ENCODE measurements at places on chromosomes 16 and 17. TPM values are rescaled to one million over a fixed set of nuclear protein-coding genes. Genes with fewer than 3 reads are reported as not detected.
A peak's percentile ranks its signal among the peaks of the same experiment; 100 is the strongest.

Gene RAB11FIP4
- 0.47 TPM for total RNA-seq

Gene KRT28
- total RNA-seq: not detected

Gene KRT12
- not detected for total RNA-seq

Gene SLC2A4
- total RNA-seq: 114 TPM

Gene FBXW10
- total RNA-seq: not detected

Gene IL17C
- total RNA-seq: not detected

Gene LRRC75A
- 4.0 TPM for total RNA-seq

Gene MYL4
- not detected for total RNA-seq

Gene SLFN13
- 6.3 TPM for total RNA-seq

DNA sequence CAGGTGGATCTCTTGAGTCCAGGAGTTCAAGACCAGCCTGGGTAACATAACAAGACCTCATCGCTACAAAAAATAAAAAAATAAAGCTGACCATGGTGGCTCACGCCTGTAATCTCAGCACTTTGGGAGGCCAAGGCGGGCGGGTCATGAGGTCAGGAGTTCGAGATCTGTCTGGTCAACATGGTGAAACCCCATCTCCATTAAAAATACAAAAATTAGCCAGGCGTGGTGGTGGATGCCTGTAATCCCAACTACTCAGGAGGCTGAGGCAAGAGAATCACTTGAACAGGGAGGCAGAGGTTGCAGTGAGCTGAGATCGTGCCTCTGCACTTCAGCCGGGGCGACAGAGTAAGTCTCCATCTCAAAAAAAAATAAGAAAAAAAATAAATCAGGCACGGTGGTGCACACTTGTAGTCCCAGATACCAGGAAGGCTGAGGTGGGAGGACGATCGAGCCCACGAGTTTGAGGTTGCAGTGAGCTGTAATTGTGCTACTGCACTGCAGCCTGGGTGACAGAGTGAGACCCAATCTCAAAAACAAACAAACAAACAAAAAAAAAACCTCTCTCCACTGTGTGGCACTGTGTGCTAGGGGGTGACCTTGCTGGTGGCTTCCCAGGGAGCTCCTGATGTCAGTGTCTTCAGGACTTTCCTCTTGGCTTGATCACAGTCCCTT, 19.8 kb upstream of the MAPK3 start:
- ATAC-seq: no peak

DNA sequence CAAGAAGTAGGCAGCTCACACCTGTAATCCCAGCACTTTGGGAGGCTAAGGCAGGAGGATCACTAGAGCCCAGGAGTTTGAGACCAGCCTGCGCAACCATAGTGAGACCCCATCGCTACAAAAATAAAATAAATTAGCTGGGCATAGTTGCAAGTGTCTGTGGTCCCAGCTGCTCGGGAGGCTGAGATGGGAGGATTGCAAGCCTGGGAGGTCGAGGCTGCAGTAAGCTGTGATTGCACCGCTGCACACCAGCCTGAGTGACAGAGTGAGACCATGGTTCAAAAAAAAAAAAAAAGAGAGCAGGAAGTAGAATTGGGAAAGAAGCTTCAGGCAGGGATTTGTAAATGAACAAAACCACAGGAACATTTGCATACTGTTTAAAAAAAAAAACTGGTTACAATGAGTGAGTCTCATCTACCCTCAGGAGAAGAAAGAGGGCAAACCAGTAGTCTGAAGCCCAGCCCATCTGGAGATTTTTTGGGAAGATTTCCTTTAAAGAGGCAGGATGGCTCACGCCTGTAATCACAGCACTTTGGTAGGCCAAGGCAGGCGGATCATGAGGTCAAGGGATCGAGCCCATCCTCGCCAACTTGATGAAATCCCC, 7.9 kb downstream of the MPV17L start:
- ATAC-seq: no peak

GRCh38 chr16:1002399-1003166, 21.0 kb downstream of the SOX8 start:
- ATAC-seq: peak; percentile 57

GRCh38 chr16:522320-523096, 5.0 kb upstream of the CAPN15 start:
- no peak for ATAC-seq

DNA sequence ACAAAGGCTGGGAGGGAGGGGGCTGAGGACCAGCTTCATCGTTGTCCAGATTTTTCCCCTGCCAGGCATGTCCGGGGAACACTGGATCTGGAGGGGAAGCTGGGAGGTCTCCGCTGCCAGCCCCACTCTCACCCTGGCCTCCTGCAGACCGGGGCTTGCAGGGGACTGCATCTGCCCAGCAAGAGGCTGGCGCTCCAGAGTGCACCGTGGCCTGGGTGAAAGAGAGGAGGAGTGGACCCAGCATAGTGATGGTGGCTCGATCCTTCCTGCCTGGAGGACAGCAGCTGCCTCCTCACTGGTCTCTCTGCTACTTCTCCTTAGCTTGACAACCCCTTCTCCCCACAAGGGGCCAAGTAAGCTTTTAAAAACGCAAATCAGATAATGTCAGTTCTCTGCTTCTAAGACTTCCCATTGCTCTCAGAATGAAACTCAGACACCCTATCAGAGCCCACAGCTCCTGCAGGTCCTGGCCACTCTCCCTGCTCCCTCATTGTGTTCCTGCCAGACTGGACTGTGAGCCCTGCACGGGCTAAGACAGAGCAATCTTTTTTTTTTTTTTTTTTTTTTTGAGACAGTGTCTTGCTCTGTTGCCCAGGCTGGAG, 15.0 kb downstream of the CPNE2 start:
- no peak for ATAC-seq

DNA sequence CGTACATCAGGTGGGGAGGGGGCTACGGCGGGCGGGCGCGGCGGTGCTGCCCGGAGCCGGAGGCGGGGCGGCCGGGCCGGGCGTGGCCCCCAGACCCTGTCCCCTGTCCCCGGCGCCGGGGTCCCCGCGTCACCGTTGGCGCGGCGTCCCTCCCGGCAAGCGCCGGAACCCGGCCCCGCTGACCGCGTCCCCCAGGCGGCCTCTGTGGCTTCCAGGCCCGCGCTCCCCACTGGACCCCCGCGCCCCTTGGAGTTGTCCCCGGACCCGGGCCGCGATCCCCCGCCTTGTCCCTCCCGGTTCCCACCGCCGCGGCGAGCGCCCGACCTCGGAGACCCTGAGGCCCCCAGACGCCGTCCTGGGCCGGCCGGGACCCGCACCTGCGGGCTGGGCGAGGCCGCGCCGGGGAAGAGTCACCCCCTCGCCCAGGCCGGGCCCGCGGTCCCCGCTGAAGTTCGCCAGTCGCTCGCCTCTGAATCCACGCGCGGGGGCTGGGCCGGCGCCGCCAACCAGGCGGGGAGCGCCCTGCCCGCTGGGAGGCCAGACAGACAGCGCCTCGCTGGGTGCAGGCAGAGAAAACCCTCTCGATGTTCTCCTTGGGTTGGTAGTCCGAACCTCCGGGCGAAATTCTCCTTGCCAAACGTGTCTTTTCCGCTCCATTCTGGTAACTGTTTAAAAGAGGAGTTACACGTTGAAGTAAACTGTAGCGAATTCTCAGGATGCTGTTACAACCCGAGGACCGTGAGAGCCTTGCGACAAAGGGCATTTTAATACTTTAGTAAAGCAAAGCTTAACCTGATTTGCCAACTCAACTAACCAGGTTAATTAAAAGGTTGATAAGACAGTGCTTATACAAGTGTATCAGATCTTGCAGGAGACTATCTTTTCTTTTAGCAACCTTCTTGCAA, 761 bp downstream of the GAN start:
- peak; percentile 59 for ATAC-seq

DNA sequence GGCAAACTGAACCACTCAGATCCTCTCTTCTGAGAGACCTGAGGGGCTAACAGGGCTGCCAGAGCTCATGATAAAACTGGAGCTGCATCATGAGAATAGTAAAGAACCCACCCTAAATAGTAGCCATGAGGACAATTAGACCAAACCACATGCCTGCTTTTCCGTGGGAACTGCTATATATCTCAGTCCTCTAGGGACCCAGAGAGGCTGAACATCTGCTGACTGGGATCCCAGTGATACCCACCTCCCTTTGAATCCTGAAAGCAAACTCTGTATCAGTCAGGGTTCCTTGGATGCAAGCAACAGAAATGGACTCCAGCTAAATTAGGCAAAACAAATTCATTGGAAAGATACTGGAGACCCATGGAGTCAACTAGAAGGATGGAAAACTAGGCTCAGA, 6.5 kb downstream of the MT1X start:
- ATAC-seq: no peak

- peak; percentile 51 for ATAC-seq
Measured at GRCh38 chr17:19897090-19897837, 29.5 kb upstream of the ULK2 start.

GRCh38 chr16:80614908-80615671, 74.3 kb downstream of the DYNLRB2 start:
- ATAC-seq: no peak

GRCh38 chr16:75121949-75122568, 5.5 kb upstream of the LDHD start:
- ATAC-seq: no peak

- ATAC-seq: no peak
Measured at GRCh38 chr17:77610972-77611521, 347.5 kb upstream of the TNRC6C start.

- no peak for ATAC-seq
Measured at GRCh38 chr16:74275711-74276110, 20.9 kb upstream of the PSMD7 start.

DNA sequence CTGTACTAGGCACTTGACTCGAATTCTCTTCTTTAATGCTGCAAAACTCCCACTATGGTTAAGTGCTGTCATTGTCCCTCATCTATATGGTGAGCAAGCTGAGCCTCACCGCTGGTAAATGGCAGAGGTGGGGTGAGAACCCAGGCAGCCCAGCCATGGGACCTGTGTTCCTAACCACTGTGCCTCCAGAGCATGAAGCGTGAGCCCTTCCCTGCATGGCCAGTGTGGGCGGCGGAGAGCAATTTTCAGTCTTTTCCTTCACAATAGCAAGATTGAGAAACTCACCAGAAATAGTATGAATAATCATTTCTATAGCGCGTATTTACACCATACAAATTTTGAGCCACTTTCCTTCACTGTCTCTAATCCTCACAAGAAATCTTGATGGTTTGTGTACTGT, 9.2 kb downstream of the BFAR start:
- no peak for ATAC-seq

DNA sequence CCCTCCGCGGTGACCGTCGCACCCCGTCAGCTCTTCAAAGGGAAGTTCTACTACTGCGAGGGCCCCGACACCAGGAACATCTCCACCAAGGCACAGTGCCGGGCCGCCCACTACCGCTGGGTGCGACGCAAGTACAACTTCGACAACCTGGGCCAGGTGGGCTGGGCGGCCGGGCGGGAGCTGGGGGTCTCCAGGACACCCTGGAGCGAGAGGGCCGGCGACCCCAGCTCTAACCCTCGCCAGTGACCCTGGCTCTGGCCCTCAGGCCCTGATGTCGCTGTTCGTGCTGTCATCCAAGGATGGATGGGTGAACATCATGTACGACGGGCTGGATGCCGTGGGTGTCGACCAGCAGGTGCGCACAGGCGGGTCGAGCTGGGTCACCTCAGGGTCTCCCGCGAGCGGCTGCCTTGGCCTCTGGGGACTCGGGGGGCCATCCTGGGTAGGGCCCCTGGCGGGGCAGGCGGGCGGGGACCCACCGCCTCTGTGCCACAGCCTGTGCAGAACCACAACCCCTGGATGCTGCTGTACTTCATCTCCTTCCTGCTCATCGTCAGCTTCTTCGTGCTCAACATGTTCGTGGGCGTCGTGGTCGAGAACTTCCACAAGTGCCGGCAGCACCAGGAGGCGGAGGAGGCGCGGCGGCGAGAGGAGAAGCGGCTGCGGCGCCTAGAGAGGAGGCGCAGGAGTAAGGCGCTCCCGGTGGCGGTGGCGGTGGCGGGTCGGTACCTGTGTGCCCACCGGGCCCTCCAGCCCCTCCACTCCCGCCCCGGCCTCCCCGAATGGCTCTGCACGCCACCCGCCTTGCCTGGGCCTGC, 13.4 kb downstream of the TPSG1 start:
- ATAC-seq: no peak

- peak; percentile 27 for ATAC-seq
Measured at GRCh38 chr16:22192261-22193062, 13.6 kb upstream of the EEF2K start.

GRCh38 chr17:74598346-74599022, 6.4 kb upstream of the CD300LD start:
- ATAC-seq: no peak
